Fibroblast of skin of back (primary cell): ENCODE measurements at places on chromosomes 11 and 22.

DNA sequence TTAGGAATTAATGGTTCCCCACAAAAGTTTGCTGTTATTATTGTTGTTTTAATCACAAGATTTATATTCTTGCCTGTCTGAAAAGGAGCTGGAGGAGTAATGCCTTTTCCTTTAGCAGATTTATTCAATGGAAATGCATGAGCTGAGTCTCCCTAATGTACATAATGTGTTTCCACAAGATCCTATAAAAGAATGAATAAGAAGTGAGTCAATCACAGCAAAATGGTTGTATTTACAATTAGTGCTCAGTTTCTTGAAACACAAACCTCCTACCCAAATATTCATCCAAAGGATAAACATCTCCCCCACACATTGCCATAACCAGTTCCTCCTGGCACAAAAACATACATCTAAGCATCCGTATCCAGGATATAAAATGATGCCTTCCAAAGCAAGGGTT lies 33.3 kb downstream of the ME3 start:
- DNase-seq = no peak

- no peak for DNase-seq
Measured at GRCh38 chr11:76729214-76729613, 53.9 kb upstream of the TSKU start.

GRCh38 chr22:38051261-38051660 lies 5.9 kb upstream of the PICK1 start:
- no peak for DNase-seq

DNA sequence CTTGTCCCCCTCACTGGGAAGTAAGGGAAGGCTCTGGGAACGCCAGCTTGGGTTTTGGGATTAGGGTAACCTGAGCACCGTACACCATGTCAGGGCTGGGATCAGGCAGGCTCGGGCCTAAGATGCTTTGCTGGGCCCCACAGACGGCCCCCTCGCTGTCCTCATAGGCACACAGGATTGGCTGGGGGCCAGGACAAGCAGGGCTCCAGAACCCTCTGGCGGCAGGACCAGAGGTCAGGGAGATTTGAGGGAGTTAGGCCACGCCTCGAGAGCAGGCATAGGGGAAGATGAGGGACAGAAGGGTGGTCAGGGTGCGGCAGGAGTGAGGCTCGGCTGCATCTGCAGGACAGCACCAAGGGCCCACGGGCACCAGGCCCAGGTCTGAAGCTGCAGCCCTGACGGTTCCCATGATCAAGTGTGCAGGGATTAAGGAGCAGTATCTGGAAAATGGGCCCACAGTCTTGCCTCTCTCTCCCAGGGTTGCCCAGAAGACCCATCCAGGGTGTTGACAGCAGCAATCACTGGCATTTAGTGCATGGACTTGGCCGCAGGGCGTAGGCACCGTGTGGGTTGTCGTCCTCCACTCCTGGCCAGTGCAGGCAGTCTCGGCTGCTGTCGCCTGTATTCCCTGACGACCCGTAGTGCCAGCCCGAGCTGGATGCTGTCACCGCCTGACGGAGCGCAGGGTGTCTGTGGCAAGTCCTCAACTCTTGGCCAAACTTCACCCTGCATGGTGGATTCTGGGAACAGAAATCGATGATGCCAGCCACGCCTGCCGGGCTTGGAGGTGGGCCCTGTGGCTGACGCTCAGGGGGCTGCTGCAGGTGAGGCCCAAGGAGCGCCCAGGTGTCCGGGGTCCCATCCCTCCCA lies 15.7 kb upstream of the GNB1L start:
- no peak for DNase-seq

DNA sequence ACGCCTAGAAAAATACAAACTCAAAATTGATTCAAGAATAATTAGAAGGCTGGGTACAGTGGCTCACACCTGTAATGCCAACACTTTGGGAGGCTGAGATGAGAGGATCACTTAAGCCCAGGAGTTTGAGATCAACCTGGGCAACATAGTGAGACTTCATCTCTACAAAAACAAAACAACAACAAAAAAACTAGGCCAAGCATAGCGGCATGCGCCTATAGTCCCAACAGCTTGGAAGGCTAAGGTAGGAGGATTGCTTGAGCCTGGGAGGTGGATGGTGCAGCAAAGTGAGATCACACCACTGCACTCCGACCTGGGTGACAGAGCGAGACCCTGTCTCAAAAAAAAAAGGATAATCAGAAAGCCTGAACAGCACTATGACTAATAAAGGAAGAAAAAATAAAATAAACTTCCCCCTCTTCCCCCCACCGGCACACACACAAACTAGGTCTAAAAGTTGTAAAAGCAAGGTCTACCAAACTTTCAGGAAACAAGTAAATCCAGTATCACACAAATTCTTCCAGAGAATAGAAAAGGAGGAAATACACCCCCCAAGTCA lies 35.8 kb downstream of the RRAS2 start:
- DNase-seq = no peak

GRCh38 chr11:120061761-120062560 lies 76.0 kb downstream of the TRIM29 start:
- peak; percentile 57 for DNase-seq

- DNase-seq = no peak
Measured at GRCh38 chr11:13104619-13105236, 95.6 kb downstream of the RASSF10 start.

DNA sequence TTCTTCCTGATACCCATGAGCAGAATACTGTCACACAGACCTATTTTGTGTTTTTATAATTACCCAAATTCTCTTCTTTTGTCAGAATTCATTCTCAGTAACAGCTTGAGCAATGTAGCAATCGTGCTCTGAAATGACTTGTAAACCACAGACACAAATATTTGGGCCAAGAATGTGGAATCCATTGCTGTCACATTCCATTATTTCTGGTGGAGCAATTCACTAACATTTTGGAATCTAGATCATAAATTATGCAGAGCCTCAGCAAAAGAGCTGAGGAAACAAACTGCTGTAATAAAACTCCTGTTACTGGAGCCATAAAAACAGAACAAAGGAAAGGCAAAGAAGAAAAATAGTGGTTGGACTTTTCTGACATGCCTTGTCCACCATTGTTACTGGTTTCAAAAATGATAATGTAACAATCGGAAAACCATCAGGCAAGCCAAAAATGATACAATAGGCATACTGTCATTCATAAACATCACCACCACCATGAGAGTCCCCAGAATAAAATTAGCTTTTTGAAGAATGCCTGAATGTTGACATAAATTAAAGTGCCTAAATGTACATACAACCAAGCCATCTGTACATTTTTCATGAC lies 223.4 kb upstream of the PITPNB start:
- DNase-seq = peak; percentile 94

DNA sequence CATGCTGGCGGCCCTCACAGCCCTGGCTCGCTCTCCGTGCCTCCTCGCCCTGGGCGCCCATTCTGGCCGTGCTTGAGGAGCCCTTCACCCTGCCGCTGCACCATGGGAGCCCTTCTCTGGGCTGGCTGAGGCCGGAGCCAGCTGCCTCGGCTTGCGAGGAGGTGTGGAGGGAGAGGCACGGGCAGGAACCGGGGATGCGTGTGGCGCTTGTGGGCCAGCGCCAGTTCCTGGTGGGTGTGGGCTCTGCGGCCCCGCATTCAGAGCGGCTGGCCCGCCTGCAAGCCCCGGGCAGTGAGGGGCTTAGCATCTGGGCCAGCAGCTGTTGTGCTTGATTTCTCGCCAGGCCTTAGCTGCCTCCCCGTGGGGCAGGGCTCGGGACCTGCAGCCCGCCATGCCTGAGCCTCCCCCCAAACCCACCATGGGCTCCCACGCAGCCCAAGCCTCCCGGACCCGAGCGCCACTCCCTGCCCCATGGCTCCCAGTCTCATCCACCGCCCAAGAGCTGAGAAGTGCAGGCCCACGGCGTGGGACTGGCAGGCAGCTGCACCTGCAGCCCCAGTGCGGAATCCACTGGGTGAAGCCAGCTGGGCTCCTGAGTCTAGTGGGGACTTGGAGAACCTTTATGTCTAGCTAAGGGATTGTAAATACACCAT lies 163.4 kb upstream of the LRRC4C start:
- DNase-seq = no peak

DNA sequence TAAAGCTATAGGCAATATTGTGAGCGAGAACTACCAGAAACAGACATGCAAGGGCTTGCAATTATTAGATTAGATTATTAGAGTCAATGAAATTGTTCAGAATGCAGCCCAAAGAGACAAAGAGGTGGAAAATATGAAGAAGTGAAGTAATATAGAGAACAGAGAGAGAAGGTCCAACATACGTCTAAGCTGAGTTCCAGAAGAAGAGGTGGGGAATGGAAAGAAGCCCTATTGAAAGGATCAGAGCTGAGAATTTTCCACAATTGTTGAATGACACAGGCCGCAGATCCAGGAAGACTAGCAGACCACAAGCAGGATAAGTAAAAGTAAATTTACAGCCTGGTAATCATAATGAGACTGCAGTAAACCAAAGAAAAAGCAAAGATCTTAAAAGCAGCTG lies 93.2 kb downstream of the EXT2 start:
- DNase-seq = no peak

GRCh38 chr11:19241260-19242178 lies 774 bp upstream of the E2F8 start:
- DNase-seq = peak; percentile 35

- peak; percentile 78 for DNase-seq
Measured at GRCh38 chr11:65524741-65525545, at the start of gene SCYL1. Gene SCYL1, plus strand, starts transcription at chr11:65525083. Its CDS starts 71 bp downstream, at chr11:65525154.

- DNase-seq = no peak
Measured at GRCh38 chr11:110886288-110886970, 174.2 kb upstream of the ARHGAP20 start.

- DNase-seq = peak; percentile 62
Measured at GRCh38 chr11:79437981-79438630, 2.7 kb downstream of the TENM4 start.

DNA sequence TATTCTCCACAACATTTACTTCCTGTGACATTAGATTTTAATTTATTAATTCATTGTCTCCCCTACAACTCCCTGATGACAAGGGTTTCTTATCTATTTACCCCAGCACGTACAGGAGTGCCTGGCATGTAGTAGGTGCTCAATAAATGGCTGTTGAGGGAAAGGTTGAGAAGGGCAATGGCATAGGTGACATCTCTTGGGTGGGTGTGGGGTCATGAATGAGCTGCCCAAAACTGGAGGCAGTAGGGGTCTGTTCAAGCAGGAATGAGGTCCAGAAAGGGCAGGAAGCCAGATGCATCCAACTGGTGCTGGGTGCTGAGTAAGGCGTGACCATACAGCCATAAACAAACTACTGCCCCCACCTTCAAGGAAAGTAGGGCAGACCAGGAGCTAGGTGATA lies 2.8 kb downstream of the VWCE start:
- no peak for DNase-seq

DNA sequence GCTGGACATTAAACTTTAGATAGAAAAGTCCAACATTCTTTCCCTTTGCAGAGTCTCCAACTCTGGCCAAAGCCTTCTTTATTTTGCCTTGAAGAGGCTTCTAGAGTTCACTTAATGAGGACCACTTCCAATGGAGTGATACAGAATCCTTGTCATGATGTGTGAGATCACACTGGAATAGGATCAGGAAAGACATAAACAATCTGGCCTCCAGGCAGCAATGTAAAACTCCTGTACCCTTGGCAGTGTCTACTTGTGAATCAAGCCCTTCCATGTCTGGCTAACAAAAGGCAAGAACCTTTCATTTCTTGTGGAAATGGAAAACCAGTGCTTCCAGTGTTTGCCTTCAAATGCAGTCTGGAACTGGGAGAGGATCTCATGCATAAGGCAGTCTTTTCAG lies 56.5 kb upstream of the FIBIN start:
- DNase-seq = no peak

GRCh38 chr11:48210052-48210451 lies 6.6 kb upstream of the OR4B1 start:
- DNase-seq = peak; percentile 8

- DNase-seq = no peak
Measured at GRCh38 chr22:25485626-25486545, 78.6 kb upstream of the GRK3 start.

- no peak for DNase-seq
Measured at GRCh38 chr11:73318501-73319011, 10.5 kb downstream of the ARHGEF17 start.

- DNase-seq = no peak
Measured at GRCh38 chr11:44450295-44450932, 115.0 kb upstream of the CD82 start.

- no peak for DNase-seq
Measured at GRCh38 chr11:1839924-1840779, 1.4 kb downstream of the TNNI2 start.

DNA sequence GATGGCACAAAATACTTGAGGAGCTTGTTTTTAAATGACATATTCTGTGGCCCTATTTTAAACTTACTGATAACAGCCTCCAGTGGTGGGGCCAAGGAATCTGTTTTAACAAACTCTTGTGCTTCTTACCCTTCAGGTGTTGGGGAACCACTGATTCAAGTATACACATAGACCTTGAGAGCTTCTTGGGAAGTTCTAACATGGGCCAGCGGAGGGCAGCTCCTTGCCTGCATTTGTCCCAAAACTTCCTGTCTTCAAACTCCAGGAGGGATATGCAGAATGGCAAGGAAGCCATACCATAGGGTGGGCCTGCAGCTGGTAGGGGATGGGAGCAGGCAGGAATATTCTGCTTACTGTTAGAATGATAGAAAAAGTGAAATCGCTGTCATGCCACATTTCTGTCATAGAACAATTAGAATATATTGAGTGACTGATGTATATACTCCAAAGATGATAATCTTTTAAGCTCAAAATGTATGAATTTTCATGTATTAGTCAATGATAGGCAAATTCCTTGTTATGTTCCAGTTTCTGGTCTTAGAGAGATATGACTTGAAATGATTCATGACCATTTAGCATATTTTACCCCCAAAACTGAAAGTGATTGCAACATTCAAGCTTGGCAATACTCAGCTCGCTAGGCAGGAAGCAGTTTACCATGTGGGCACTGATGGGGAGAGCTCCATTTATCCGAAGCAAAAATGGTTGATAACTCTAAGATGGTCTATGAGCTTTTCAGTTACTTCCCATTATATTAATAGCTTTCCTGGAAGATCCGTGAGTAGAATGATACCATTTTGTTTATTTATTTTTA lies 9.2 kb downstream of the EXT2 start:
- no peak for DNase-seq

- DNase-seq = no peak
Measured at GRCh38 chr22:37703906-37704305, 7.1 kb downstream of the TRIOBP start.

- no peak for DNase-seq
Measured at GRCh38 chr11:37203006-37203405, 605.0 kb upstream of the RAG2 start.

GRCh38 chr11:2316963-2317244 lies 15.1 kb downstream of the TSPAN32 start:
- DNase-seq = no peak

DNA sequence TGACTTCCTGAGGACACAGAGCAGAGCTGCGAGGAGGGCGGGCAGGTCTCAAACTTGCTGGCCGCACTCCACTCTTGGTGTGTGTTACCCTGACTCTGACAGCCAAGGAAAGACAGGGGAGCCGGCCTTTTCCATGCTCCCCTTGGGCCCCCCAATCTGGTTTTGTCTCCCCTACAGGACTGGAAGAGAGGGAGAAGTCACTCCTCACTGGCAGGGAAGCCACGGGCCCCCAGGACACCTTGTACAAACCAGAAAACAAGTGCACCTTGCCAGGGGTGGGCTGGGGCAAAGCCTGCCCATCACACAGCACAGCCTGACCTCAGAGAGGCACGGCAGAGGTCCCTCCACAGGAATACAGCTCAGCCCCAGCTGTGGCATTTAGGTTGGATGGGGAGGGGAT lies 20.2 kb downstream of the CBX7 start:
- DNase-seq = no peak
